GM12892 (cell line): ENCODE measurements at places on chromosomes 4 and X.

DNA sequence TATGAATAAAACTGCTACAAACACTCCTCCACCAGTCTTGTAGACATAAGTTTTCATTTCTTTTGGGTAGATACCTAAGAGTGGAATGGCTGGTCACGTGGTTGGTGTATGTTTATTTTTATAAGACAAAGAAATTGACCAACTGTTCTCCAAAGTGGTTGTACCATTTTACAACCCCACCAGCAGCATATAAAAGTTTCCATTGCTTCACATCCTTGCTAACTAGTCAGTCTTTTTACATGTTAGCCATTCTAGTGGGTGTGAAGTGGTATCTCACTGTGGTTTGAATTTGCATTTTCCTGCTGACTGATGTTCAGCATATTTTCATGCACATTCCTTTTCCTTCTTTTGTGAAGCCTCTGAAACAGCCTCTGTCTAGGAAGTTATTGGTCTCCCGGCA, 76.2 kb upstream of the ADGRG2 start:
- DNase-seq: no peak

- no peak for DNase-seq
These were observed 26.4 kb upstream of the LRCH2 start for GRCh38 chrX:115260330-115260729.

DNA sequence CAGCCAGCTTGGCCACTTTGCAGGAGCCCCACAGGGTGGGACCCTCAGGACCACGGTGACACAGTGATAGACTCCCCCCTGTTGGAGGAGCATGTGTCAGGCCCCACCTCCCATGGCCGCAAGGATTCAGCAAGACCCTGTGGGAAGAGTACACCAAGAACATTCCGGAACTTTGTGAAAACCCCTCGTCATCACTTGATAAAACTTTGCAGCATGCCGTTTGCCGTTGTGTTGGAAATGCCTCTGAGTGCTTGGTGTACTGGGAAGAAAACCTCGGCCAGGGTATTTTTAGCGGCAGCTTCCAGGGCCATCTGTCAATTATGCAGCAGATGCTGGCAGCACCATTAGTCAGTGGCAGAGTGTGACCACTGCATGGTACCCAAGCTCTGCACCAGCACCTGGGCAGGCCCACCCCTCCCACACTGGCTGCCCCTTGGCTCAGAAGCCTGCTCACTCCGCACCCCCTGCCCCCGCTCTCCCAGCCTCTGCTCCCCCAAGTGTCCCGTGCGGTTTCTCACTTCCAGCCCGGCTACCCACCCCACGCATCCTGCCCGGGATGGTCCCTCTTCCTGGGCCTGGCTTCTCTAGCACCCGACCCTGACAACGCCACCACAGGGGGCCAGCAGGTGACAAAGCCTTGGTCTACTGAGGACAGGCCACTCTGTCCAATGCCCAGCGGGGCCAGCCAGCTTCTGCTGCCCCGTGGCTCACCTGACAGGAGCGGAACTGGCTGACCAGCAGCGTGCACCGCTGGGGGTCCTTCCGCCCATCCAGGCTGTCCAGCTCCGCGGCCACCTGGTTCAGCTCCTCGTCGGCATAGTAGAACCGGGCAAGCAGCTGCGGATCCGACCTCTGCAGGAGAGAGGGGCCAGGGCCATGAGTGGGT, 65.0 kb downstream of the ZFYVE28 start:
- DNase-seq: no peak

- no peak for DNase-seq
These were observed 57.4 kb downstream of the SPOCK3 start for GRCh38 chr4:167176723-167177367.

GRCh38 chr4:105291925-105292324, 145.2 kb downstream of the TET2 start:
- DNase-seq: no peak

DNA sequence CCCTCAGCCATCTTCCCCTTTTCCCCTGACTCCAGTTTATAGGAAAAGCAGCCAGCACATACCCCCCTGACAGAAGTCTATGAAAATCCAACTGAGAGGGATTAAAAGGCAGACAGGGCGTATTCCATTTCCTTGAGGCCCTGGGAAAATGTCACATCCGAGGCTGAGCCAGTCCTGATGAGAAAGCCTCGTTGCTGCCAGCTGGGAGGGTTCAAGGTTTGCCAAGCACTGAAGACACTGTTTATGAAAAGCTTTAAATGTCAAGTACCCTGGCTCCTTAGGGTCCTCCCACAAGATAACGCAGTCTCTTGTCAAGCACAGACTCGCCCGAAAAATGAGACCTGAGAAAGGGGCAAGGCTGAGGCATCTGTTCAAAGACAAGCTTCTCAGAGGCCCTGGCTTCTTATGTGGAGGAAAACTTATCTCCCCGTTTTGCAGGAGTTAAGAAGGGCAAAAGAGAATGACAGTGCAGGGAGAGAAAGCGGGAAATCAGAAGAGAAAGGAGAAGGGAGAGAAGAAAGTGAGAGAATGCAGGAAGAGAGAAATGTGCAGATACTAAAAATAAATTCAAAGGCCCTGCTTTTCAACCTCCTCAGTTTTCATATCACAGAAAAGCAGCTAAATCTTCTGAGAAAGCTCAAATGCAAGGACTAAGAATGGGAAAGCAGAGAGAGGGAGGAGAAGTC, 44.7 kb downstream of the SCD5 start:
- no peak for DNase-seq

DNA sequence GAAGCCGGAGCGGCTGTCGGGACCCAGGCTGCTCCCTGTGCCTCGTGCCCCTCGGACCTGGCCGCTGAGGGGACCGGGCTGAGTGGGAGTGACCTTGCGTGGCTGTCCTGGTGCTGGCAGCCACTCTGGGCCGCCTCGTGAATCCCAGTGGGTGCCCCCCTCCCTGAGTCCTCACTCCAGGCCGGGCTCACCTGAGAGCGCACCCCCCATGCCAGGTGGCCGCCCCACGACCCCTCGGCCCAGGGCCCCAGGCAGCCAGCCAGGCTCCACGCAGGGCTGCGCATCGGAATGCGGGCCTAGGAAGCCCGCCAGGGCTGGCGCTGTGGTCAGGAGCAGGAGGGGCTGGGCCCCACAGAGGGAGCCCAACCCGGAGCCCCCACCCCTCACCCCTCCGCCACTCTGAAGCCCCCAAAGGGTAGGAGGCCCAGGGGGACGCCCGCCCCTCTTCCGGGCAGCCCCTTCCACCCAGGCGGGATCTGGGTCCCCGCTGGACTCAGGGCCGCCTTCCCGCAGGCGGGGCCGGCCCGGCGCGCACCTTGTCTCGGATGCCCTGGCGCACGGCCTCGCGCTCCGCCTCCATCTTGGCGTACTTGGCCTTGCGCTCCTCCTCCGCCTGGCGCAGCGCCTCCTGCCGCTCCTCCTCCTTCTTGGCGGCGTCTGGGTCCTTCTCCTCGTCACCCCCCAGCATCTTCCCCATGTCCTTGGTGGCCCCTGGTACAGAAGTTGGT, 33.9 kb downstream of the CPLX1 start:
- DNase-seq: no peak

DNA sequence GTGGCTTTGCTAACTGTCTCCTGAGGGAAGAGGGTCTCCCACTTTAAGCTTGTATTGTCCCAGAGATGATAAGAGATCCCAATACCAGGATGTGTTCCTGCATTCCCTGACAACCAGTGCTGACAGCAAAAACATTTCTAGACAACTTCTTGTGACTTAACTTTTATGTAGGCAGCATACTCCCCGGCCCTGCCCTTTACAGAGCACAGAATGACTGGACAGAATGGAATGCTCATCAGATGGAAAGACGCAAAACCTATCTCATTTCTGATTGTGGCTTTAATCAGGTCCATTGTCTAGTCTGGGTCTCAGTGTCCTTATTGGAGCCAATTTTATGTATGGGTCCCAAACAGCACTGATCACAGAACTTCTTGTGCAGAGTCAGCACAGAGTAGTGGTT, 18.2 kb upstream of the PLAC1 start:
- no peak for DNase-seq

DNA sequence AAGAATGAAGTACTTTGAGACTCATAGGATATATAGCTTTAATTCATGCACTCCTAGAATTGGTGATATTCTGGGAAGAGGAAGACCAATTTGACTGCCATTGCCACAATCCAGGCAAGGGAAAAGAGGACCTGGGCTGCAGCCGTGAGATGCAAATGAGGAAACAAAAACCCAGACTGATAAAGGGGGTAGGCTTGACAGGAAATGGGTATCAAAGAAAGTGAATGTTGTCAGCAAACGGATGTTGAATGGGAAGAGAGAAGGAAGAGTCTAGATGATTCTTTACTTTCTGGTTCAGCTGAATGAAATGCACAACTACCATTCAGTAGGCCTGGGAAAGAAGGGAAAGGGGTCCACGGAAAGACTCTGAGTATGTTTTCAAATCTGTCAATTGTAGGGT, 17.1 kb upstream of the ARHGEF6 start:
- DNase-seq: no peak

GRCh38 chr4:184177271-184177670, 40.4 kb downstream of the ENPP6 start:
- DNase-seq: no peak

GRCh38 chrX:41301438-41301824, 32.5 kb upstream of the DDX3X start:
- DNase-seq: no peak

GRCh38 chr4:66949419-66949818, 595.9 kb downstream of the CENPC start:
- DNase-seq: no peak

GRCh38 chrX:70132224-70132623, 1.0 kb upstream of the IGBP1 start:
- DNase-seq: no peak

DNA sequence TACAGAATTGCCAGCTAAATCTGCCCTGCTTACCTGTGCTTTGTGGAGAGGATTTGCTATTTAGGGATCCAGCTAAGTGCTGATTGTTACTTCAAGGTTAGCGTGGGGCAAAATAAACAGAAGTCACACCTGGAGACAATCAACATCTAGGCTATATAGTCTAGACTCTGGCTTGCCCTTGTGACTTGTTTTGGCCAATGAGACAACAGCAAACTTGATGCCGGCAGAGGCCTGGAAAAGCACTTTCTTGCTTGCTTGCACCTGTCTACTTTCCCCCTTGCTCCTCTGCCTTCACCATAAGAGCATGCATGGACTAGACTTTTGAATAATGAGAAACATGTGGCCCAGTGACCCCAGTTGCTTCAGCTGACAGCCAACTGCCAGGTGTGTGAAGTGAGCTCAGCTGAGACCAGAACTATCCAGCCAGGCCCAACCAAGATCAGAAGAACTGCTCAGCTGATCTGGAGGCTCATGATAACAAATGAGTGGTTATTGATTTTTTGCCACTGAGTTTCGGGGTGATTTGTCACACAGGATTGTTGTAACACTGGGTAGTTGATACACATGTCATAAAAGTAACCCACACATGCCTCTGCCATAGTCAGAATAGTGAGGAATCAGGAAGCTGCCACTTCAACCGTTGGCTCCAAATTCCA, 164.4 kb downstream of the RBMX2 start:
- DNase-seq: no peak

- DNase-seq: no peak
These were observed 48.1 kb downstream of the SRPX start for GRCh38 chrX:38172596-38172995.

DNA sequence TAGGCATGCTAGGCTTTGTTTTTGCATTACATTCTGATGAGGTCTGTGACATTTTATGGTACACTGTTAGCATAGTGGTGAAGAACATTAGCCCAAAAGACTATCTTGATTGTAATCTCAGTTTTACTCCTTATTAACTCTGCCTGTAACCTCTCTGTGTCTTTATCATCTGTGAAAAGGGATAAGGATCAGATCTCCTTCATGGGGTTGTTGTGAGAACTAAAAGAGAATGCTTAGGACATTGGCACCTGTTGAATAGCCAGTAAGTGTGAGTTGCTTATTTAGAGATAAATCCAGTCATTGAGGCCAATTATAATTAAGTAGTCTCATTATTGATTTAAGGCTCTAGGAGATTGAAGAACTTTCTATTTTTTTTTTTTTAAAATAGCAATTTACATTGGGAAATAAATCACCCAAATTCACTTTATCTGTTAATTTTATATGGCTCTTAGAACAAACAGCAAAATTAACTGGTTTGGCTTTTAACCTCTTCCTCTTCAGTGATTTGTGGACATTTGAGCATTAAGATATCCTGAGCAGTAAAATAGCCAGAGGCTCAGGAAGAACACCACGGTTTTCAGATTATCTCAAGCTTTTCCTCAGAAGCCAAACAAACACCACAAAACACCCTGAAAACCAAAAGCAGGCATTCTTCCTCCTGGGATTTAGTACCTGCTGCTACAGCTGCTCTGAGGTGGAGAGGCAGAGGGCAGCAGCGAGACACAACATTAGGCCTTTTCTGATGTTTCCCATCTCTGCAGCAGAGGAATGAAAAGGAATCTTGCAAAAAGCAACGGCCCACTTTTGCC, 192.9 kb downstream of the ARHGAP10 start:
- DNase-seq: no peak

DNA sequence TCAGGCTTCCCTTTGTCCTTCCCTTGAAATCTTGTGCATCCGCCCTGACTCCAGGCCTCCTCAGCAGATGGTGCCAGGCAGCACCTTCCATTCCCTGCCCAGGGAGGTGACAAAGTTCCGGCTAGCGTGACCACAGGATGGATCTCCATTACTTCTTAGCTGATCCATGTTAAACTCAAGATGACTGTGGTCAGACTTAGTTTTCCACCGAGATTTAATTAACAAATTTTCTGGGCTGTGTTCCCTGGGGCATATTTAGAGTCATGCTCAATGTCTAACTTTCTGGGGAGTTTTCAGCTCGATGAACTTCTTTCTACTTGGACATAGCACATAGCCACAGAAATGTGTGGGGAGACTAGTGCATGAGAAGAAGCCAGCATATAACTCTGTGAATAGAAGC, 215.1 kb upstream of the SFRP2 start:
- no peak for DNase-seq

DNA sequence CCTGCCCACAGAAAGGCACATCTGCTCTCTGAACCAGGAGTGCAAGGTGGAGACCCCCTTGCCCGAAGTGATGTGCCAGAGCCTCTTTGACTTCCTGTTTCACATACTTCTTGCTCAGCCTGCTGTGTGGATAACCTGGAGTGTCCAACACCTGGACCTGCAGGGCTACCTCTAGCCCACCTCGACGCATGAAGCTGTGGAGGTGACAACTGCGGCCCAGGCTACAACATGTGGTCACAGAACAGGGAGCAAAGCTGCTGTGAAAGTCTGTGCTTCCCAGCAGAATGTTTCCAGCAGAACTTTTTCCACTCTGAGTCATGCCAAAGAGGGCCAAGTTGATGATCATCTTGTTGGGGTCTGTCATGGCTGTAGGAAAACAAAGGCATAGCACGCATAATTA, 1.5 kb downstream of the GIMD1 start:
- DNase-seq: no peak

GRCh38 chr4:139890816-139891215, 225.2 kb downstream of the MGST2 start:
- no peak for DNase-seq

DNA sequence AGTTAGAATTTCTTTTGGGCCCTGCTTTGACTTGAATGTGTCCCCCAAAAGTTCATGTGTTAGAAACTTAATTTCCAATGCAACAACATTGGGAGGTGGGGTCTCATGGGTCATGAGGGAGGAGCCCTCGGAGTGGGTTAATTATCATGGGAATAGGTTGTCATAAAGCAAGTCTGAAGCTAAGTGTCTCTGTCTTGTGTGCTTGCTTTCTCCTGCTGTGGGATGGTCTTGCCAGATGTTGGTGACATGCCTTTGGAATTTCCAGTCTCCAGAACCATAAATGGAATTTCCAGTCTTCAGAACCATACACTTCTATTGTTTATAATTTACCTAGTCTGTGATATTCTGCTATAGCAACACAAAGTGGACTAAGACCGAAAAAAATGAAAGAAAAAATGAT, 71.6 kb downstream of the RASL11B start:
- DNase-seq: no peak

- DNase-seq: no peak
These were observed 44.7 kb downstream of the SETD7 start for GRCh38 chr4:139511320-139511719.
